Transverse colon (tissue), 4 donors: ENCODE measurements at places on chromosomes 7 and 10.

DNA sequence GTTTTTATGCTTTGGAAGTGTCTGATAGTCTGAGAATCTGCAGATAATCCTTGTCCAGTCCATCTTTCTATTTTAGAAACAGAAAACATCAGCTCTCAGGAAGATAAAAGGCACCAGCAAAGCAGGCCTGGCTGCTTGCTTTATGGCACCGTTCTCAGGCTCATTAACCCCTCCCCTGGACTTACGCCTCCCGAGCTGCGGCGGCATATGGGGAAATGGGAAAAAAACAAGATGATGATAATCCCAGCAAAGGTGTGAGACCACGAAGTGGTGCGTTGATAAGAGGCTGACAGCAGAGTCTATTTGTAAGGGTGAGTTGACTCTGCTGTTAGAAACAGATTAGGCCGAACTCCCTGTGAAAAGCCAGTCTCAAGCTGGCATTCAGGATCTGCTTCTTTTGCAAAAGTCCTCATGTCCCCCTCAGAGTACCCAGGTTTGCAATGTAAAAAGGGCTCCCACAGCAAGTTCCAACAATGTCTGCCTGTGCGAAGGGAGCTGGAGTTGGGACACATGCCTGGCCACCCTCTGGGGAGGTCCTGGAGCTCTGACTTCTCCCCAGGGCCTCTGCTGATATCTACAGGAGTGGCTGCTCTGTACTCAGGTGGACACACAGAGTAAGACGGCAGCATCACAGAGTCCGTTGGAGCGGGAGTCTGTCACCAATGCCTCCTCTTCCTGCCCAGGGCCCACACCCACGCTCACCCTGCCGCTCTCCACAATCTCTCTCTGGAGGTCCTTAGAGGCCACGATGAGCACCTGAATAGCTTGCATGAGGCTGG, 54.3 kb downstream of the SPDYE5 start:
- DNase-seq: no peak

GRCh38 chr10:24912215-24912614, 40.2 kb downstream of the PRTFDC1 start:
- no peak for DNase-seq

- DNase-seq: no peak
Measured at GRCh38 chr10:133379801-133380666, 972 bp downstream of the PAOX start.

GRCh38 chr7:149734791-149735075, 38.7 kb downstream of the ZNF467 start:
- no peak for DNase-seq

DNA sequence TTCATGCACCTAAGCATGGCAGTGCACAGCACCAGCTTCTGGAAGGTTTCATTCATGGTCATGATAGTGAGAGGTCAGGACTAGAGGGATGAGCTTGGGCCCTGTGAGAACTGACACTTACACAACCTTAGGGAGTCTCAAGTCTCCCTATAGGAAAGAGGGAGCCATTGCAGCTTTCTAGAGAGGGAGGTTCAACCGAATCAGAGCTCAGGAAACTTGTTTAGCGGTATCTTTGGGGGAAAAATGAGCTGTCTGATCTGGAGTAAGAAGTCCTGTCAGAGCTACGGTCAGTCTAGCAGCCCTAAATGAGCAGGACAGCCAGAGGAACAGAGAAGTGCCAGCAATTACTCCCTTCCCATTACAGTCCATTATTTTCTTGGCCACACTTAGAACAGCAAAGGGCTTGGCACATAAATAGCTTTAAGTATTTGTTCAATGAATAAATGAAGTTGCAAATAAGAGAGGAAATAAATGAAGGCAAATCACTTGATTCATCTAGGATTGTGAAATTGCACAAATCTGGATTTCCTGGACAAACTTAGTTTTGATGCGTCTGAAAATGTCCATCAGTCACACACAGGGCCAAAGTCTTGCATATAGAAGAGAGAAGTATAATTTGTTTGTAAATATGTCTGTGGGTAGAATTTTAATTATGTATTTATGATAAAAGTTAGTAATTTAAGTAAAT, 262.0 kb downstream of the GLI3 start:
- no peak for DNase-seq

DNA sequence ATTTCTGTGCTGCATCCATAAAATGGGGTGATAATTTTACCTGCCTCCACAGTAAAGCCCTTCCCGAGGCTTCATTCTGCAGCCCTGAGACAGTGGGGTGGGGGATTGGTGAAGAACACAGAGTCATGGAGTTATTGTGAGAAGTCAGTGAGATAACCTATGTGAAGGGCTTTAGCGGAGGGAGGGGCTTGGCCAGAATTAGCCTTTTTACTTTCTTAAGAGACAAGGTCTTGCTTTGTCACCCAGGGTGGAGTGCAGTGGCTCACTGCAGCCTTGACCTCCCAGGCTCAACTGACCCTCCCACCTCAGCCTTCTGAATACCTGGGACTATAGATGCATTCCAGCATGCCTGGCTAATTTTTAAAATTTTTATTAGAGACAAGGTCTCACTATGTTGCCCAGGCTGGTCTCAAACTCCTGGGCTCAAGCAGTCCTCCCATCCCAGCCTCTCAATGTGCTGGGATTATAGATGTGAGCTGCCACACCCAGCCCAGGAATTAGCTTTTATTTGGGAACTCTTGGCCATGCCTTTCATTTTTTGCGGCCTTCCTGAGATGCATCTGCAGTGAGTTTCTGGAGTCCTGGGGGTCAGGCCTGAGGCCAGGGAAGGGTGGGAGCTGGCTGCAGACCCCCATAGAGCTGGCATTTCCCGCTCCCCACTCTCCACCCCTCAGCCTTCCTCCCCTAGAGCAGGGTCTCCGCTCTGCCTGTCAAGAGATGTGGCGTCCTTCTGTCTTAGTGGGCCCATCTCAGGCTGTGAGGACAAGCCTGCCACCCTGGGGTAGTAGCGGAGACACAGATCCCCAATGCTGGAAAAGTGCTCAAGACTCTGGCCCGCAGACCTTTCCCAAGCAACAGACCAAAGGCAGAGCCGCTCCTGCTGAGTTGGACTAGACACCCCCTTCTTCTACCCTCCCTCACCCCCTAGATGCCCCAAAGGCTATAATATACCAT, 77.0 kb downstream of the ZMIZ1 start:
- DNase-seq: no peak

DNA sequence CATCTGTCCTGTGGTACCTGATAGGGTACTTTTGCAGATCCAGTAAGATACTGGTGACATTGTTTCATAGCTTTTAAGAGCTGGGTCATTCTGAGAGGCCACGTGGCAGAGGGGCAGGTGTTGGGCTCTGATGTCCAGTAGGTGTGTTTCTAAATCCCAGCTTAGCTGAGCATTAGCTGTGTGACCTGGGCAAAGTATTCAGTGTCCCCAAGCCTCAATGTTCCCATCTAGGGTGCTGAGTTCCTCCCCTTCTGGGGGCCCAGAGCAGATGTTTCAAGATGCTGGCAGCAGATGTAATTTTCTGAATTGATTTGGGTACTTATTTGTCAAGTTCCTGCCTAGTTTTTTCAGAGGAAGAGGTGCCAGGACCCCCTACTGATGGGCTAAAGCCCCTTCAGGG, 52.9 kb downstream of the NEURL1 start:
- DNase-seq: no peak

GRCh38 chr10:46224414-46224682, 62.4 kb upstream of the ANTXRL start:
- DNase-seq: no peak

DNA sequence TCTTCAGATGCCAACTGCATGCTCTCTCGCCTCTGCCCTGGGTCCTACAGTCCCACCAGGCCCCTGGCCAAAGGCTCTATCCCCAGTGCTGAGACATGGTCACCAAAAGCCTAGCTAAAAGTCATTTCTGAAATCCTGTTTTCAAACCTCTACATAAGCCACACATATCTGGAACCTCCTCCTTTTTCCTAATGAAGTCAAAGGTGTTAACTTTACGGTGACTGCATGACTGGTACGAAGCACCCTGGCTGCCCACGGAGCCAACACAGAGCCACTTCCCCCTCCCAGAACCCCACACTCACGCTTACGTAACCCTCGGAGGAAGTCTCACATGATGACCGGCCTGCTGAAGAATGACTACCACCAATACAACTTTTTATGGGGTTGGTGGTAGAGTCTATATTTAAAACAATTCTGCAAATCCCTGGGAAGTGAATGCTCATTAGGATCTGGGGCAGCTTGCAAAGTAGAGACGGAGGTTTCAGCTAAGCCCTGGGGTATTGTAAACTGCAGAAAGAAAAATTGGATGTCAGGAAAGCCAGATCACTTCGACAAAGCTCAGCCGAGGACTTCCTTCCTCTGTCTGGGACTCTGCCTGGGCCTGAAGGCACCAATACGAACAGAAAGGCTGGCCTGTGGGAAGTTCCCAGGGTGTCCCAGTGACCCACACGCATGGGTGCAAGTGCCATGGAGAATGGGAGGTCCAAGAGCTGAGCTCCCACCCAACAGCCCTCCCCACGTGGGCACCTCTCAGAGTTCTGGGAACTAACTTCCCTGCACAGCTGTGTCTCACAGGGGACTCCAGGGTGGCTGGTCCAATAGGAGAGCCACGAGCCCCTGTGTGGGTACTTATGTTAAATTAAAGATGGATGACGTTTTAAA, 50.7 kb downstream of the PDGFA start:
- no peak for DNase-seq

DNA sequence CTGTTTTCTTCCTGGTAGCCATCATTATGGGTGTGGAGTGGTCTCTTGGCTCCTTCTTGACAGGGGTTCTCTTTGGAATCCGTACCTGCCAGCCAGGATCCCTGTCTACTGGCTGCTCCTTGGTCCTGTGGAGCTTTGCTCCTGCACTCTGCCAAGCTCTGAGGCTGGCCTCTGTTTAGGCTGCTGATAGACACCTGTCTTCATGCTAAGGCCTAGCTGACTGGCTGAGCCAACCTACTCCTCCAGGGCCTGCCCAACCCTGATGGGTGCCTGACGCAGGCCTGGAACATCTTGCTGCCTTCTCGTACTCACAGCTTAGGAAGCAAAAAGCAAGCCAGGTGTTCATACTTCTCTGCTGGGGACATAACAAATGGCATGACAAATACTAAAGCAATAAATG, 333.6 kb upstream of the ZNF32 start:
- DNase-seq: no peak

DNA sequence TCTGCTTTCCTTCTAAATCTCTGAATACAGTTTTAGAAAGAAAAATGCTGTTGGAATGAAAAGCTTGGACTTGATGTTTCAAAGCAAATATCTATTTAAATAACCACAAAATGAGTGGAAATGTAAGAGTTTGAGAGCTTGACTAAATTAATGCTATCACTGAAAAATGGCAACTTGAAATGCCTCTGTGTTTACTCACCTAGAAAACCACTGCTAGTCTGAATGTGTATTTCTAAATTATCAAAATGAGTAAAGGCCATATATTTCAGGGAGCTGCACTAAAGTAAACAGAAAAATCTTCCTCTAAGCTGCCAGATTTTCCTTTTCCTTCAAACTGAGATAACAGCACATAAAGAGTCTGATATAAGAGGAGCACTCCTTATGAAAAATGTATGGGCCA, 87.9 kb downstream of the DPY19L1 start:
- no peak for DNase-seq

- DNase-seq: no peak
Measured at GRCh38 chr7:150924369-150924781, 53.7 kb downstream of the KCNH2 start.

DNA sequence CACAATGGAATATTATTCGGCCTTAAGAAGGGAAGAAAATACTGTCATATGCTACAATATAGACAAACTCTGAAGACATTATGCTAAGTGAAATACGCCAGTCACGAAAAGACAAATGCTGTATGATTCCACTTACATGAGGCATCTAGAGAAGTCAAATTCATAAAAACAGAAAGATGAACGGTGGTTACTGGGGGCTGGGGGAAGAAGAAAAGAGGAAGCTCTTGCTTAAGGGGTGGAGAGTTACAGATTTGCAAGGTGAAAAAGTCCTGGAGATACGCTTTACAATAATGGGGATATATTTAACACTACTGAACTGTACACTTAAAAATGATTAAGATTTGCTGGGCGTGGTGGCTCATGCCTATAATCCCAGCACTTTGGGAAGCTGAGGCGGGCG, 49.0 kb downstream of the PSMC2 start:
- DNase-seq: no peak
